ENCODE measurements at places on chromosomes 2 and 18. TPM values are rescaled to one million over a fixed set of nuclear protein-coding genes. Genes with fewer than 3 reads are reported as not detected.

GRCh38 chr2:98037206-98037605, 41.5 kb upstream of the TMEM131 start:
- peak overlapping the region; percentile 25 for H3K27ac ChIP-seq
- H3K36me3 ChIP-seq: no peaks in the 10 kb centered on the region
- no peak for DNase-seq
- H3K4me1 ChIP-seq: peaks cover 20% of the 10 kb centered on the region

GRCh38 chr2:77552956-77553355, 30.8 kb upstream of the LRRTM4 start:
- no peaks in the 10 kb centered on the region for H3K4me1 ChIP-seq
- no peak overlapping the region for H3K4me3 ChIP-seq
- DNase-seq: no peak

DNA sequence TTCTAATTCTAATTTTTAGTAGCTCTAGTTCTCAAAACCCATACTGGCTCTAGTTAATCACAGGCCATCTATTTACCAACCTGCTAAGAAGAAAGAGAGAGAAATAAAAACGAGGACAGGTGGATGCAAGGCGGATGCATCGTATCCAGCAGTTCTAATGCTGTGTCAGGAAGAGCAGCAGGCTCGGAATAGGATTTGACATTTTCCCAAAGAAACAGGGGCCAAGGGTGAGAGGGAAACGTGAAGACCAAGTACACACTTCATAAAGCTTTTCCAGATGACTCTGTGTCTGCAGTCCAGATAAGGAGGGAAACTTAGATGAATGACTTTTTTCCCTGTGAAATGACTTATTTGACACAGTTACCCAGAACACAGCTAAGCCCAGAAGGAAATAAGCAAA, 117.5 kb downstream of the ESCO1 start:
- no peaks in the 10 kb centered on the region for H3K36me3 ChIP-seq
- no peak overlapping the region for H3K27ac ChIP-seq
- no peaks in the 10 kb centered on the region for H3K27me3 ChIP-seq
- H3K4me1 ChIP-seq: no peaks in the 10 kb centered on the region
- no peak for DNase-seq

DNA sequence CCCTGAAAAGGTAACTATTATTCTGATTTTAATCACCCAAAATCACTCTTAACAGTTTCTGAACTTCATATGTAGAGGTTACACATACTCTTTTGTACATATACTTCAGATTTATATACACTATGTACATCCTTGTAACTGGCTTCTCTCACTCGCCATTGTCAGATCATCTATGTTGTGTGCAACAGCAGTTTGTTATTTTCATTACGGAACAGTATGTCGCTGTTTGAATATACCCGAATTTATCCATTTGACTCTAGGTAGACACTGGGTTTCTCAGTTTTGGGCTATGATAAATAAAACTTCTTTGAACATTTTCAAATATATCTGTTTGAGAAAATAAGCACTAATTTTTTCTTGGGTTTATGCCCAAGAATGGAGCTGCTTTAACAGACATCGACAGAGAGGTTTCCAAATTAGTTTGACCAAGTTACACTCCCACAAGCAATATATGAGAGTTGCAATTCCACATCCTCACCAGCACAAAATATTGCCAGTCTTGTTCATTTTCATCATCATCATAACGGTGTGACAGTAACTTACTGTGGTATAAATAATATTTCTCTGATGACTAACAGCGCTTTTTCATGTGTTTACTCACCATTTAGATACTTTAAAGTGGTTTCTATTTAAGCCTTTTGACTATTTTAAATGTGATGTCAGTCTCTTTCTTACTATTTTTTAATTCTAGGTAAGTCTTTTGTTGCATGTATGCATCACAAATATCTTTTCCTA, 80.9 kb downstream of the SMC6 start:
- H3K4me3 ChIP-seq: no peak overlapping the region
- H3K27me3 ChIP-seq: no peaks in the 10 kb centered on the region
- no peak overlapping the region for H3K27ac ChIP-seq
- no peak for DNase-seq

GRCh38 chr2:238947920-238948710, 100.2 kb downstream of the TWIST2 start:
- H3K4me3 ChIP-seq: no peak overlapping the region
- no peak overlapping the region for H3K27ac ChIP-seq
- H3K4me1 ChIP-seq: no peaks in the 10 kb centered on the region
- H3K27me3 ChIP-seq: peaks cover 2% of the 10 kb centered on the region
- peak; percentile 39 for DNase-seq
- no peaks in the 10 kb centered on the region for H3K36me3 ChIP-seq

- peak overlapping the region; percentile 92 for H3K27ac ChIP-seq
- H3K27me3 ChIP-seq: no peaks in the 10 kb centered on the region
- peak; percentile 66 for DNase-seq
- H3K36me3 ChIP-seq: peaks cover 21% of the 10 kb centered on the region
- H3K4me3 ChIP-seq: no peak overlapping the region
Observed at GRCh38 chr2:217910875-217911212, 92.0 kb downstream of the TNS1 start.

GRCh38 chr2:9205486-9205885, 1.1 kb upstream of the ASAP2 start:
- no peaks in the 10 kb centered on the region for H3K27me3 ChIP-seq
- H3K4me1 ChIP-seq: peaks cover 4% of the 10 kb centered on the region
- H3K36me3 ChIP-seq: no peaks in the 10 kb centered on the region
- H3K27ac ChIP-seq: no peak overlapping the region
- H3K4me3 ChIP-seq: no peak overlapping the region
- no peak for DNase-seq

GRCh38 chr2:217606296-217606695, 396.5 kb downstream of the TNS1 start:
- no peak overlapping the region for H3K4me3 ChIP-seq
- DNase-seq: no peak
- H3K36me3 ChIP-seq: no peaks in the 10 kb centered on the region
- no peaks in the 10 kb centered on the region for H3K27me3 ChIP-seq

- H3K4me1 ChIP-seq: no peaks in the 10 kb centered on the region
- no peak overlapping the region for H3K27ac ChIP-seq
- H3K4me3 ChIP-seq: no peak overlapping the region
- DNase-seq: no peak
- H3K27me3 ChIP-seq: no peaks in the 10 kb centered on the region
Observed at GRCh38 chr2:123362671-123363440, 662.2 kb upstream of the CNTNAP5 start.

GRCh38 chr18:36493349-36494159, 196.0 kb downstream of the FHOD3 start:
- H3K36me3 ChIP-seq: no peaks in the 10 kb centered on the region
- H3K4me1 ChIP-seq: no peaks in the 10 kb centered on the region

- no peaks in the 10 kb centered on the region for H3K4me1 ChIP-seq
- no peak for DNase-seq
- no peaks in the 10 kb centered on the region for H3K27me3 ChIP-seq
- no peaks in the 10 kb centered on the region for H3K36me3 ChIP-seq
Observed at GRCh38 chr2:186570604-186571003, 19.3 kb upstream of the ITGAV start.

DNA sequence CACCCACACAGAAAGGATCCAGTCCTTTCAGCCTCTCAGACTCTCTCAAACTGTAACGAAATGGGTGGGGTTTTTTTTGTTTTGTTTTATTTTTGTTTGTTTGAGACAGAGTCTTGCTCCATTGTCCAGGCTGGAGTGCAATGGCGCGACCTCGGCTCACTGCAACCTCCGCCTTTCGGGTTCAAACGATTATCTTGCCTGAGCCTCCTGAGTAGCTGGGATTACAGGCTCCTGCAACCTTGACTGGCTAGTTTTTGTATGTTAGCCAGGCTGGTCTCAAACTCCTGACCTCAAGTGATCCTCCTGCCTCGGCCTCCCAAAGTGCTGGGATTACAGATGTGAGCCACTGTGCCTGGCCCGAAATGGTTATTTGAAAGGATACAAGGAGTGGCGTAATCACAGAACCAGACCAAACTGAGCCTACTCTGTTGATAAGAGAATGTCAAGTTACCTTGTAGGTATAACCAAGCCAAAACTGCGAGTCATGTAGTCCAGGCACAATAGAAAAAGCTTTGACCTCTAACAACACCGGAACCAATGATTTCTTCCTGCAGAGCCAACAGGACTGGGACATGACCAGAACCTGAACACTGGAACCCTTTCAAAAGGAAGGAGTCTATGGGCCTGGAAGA, 72.5 kb downstream of the NCAPH start:
- H3K4me1 ChIP-seq: peaks cover 22% of the 10 kb centered on the region
- H3K27ac ChIP-seq: no peak overlapping the region
- no peak overlapping the region for H3K4me3 ChIP-seq
- DNase-seq: no peak
- no peaks in the 10 kb centered on the region for H3K27me3 ChIP-seq

- H3K36me3 ChIP-seq: peaks cover 19% of the 10 kb centered on the region
- H3K27ac ChIP-seq: peak overlapping the region; percentile 99
- DNase-seq: no peak
Observed at GRCh38 chr2:20451761-20452499, 5.1 kb downstream of the RHOB start.

DNA sequence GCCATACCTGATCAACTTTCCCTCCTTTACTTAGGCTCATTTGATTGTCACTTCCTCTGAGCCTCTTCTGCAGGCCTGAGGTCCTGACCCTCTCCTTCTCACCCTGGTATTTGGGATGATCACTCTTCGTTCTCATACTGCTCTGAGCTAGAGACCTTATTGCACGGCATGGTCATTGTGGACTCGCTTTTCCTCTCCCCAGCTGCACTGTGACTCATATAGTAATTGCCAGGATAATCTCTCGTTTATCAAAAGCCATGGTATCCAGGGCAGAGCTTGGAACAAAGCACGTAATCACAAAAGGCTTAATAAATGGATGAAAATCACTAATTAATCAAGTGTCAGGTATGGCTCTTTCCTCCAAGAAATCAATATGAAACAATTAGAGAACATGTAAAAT, 40.9 kb upstream of the TRIB2 start:
- no peaks in the 10 kb centered on the region for H3K4me1 ChIP-seq
- H3K4me3 ChIP-seq: no peak overlapping the region
- no peaks in the 10 kb centered on the region for H3K36me3 ChIP-seq
- no peak for DNase-seq
- no peaks in the 10 kb centered on the region for H3K27me3 ChIP-seq

RPS27A gene
- 513 TPM for total RNA-seq

LYG1 gene
- not detected for total RNA-seq

ALPP gene
- total RNA-seq: not detected
